ENCODE measurements at places on chromosomes 7 and 10.

- DNase-seq, result no peak
Measured at GRCh38 chr7:50303335-50304128, 984 bp upstream of the IKZF1 start.

DNA sequence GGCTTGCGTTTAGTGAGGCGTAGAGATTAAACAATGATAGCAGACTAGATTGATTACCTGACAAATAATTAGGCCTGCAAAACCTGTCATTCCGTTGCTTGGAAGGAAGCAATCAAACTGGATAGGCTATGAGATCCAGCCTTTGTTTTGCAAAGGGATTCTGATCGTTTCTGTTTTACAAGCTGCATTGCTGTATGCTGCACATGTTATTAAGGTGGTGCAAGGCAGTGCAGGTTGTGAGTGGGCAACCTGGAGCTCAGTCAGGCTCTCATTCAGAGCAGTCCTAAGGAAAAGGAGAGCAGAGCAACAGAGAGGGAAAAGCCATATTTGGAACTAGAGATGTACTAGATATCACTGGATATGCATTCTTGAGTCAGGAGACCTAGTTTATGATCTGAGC lies 6.9 kb upstream of the NOBOX start:
- no peak for DNase-seq

- no peak for DNase-seq
Measured at GRCh38 chr10:19958787-19959186, 142.6 kb downstream of the PLXDC2 start.

- DNase-seq, result peak; percentile 63
Measured at GRCh38 chr7:102426268-102427018, 6.9 kb upstream of the ORAI2 start.

GRCh38 chr7:155983176-155983815 lies 171.0 kb upstream of the SHH start:
- DNase-seq, result no peak

DNA sequence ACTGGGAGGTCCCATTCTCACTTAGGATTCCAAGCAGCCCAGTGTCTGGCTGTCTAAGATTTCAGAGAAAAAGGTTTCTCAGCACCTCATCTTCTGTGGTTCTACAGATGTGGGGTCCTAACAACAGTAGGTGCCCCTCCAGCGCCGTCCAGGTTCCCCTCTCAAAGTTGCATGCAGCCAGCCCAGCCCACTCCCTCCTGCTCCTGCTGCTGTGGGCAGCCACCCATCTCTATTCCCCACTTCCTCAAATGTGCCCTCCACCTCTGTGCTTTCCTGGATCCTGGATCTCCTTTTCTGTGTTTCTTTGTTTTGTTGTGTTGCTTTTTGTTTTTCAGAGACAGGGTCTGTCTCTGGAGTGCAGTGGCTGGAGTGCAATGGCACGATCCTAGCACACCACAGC lies 13.3 kb upstream of the SLC18A3 start:
- DNase-seq, result no peak

DNA sequence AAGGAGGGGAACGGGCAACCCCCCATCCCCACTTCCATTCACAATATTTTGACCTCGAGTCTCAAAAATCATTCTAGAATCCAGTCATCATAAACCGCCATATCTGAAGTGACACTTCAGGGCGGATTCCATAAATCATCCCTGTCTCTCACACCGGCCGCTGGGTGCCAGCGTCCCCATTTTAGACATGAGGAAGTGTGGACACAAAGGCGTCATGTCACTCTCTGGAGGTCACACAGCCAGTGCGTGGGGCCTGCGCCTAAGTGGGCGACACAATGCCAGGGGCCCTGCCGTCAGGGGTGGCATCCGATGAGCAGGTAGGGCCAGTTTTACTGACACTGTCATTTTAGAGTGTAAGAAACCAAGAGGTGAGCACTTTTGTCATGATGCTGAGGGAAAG lies 19.5 kb downstream of the KCNH2 start:
- DNase-seq, result no peak

DNA sequence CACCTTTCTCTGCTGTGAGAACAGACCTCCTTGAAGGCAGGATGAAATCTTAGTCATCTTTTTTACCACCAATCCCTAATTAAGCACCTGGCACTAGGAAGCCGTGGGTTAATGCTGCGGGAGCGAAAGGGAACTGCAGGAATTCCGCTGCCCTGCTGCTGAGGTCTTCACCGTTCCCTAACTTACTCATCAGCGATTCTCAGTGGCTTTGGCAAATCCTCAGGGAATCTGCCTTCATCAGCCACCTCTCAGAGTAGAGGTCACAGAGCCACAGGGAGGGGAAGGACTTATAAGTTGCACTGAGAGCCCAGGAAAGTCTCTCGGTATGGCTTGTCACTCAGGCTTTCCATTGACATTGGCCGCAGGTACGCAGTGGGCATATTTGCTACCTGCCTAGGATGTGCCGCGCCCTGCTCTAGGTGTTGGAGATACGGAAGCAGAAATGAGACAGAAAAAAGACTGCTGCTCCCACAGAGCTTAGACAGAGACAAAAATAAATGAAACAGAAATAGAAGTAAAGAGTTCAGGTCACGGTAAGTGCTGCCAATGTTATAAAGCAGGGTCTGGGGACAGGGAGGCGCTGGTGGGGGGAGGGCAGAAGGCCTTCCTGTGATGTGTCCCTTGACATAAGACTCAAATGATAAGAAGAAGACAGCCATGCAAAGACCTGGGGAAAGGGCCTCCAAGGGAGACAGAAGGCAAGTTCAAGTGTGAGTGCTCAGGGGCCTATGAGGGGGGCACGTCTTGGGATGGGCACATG lies 72.6 kb upstream of the OPALIN start:
- no peak for DNase-seq

GRCh38 chr10:43598446-43598845 lies 7.8 kb upstream of the ZNF485 start:
- no peak for DNase-seq

DNA sequence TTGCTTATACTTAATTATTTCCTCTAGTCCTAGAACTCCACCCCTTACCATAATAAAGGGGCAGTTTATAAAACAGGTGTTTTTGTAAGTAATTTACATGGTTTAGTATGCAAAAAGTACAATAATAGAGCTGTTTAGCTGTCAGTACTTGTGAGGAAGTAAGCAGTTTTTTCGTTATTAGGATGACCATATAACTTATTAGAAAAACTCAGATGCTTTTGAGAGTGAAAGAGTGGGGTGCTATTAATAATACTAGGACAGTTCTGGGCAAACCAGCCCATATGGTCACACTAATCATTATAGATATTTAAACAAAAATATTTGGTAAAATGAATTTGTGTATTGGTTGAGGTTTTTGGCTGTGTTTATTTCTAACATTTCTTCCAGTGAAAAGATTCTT lies 201.9 kb upstream of the KAT6B start:
- DNase-seq, result no peak

DNA sequence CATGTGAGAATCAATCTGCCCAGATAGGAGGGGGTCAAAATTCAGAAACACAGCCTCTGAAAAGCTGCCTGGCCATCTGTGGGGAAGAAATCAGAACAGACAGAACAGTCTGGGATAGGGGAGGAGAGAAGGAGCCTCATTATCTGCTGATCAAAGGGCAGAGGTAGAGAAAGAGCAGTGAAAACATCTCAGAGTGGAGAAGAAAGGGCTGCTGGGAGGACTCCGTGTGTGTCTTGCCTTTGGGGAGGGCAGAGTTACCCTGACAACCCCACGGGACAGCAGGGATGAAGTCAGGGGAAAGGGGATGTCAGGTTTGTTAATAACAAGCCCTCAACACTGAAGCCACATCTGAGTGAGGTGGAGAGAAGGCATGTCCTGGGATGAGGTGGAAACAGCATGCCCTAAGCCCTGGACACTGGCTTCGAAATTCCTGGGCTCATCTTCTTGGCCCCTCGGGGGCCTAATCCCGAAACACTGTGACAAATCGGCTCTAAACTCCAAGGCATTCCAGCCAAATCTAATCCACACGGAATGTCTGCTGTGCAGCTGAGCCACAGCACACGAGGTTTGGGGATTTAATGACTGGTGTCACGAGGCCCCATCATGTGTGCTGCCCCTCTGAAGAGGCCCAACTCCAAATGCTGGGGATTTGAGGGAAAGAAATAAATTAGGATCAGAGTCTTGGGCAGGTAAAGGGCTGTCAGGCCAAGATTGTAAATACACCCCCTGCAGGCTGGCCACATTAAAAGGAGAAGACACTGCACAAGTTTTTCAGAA lies 82.8 kb upstream of the FGFR2 start:
- DNase-seq, result no peak

DNA sequence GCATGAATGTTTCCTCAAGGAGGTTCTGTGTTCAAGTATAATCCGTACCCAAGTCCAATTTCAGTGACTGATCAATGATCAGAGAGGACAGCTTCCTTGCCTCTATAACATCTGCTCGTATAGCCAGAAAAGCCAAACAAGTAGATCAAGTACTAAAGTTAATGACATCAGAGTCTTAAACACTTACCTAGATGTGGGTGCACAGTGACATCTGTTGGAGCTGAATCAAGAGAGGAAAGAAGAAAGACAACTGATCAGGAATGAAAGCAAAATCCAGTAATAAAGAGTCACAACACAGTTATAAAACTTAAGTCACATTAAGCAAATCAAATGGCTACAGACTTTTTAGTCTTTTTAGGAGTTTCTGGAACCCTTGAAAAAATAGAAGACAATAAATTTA lies 236.5 kb downstream of the RELN start:
- no peak for DNase-seq

- no peak for DNase-seq
Measured at GRCh38 chr7:37195388-37195787, 253.3 kb downstream of the ELMO1 start.

DNA sequence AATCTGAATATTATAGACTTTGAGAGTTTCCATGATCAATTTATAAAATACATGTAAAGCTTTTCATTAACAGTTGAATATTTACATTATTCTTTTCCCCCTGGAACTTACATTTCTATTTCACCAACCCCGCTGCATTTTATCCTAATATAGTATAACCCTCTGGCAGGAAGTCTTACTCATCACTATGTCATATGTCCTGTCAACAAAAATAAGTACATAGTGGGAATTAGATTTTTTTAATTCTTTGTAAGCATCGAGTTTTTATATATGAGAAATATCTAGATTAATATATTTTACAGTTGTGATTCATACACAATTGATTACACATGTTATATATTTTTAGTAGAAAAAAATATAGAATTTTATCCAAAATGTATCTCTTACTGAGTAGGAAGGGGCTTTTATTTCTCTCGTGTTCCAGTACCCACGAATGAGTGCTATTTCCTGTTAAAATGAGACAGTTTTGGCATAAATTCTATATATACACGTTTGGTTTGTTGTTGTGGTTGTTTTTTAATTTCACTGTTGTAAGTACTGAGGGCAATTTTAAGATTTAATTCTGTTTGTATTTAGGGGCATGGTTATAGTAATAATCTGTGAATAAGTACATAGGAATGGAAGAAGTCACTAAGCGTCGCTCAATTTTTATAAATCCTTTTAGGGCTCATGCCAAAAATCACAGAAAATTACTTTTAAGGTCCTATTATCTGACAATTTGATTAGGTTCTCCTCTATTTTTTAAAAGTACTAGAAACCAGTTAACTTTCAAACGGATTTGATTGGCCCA lies 87.1 kb downstream of the HECW1 start:
- no peak for DNase-seq

- no peak for DNase-seq
Measured at GRCh38 chr7:13476881-13477444, 512.5 kb downstream of the ETV1 start.

- no peak for DNase-seq
Measured at GRCh38 chr10:71938211-71938610, 26.0 kb upstream of the CHST3 start.

DNA sequence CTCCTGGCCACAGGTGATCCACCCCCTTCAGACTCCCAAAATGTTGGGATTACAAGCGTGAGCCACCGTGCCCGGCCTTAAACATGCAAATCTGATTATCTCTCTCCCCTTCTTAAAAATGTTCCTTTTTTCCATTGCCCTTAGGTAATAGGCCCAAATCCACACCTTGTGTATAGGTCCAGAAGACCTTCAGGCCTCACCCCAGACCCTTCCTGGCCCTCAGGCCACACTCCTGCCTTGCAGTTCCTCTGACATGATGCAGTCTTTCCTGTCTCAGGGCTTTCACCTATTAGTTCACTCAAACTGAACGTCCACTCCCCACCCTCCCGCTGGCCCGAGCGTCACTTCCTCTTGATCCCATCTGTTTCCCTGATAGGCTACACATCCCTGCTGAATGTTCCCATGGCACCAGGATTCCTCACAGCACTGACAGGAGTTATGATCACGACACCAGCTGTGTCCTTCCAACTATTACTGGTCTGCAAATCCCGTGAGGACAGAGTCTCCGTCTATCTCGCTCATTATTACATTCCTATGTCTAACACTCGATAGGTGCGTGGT lies 46.4 kb downstream of the DENND2A start:
- DNase-seq, result no peak

GRCh38 chr7:111832174-111832573 lies 269.9 kb upstream of the IMMP2L start:
- no peak for DNase-seq

- DNase-seq, result no peak
Measured at GRCh38 chr7:158414002-158414401, 173.6 kb downstream of the PTPRN2 start.

DNA sequence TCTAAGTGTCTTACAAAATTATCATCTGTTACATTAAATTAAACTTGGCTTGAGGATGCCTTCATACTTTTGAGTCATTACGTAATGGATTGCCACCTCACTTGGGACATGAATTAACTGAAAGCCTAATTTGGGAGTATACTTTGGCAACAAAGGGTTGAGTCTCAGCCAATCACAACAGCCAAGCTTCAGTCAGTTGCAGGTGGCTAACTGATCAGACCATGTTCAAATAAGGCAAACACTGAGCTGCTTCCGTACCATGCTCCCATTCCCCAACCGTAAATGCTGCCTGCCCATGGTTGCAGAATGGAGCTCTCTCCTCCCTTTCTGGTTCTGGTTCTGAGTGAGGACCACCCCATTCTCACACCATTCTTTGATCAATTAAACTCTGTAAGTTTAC lies 92.9 kb upstream of the STK17A start:
- DNase-seq, result no peak

- no peak for DNase-seq
Measured at GRCh38 chr10:124942317-124943169, 620 bp downstream of the ZRANB1 start.

DNA sequence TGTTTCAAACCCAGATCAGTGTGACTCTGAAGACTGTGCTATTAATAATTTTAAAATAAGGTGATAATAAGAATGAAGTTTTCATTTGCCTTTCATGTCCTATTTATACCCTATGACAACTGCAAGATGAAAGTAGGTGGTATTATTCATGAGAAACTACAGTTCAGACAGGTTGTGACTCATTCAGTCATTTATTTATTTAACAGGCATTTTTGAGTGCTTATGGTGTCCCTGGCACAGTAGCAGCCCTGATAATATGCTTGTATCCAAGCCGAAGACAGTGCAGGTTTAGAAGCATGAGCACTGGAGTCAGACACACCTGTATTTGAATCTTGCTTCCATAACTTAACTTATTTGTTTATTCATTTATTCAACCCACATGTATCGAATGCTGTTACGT lies 87.1 kb downstream of the FZD1 start:
- DNase-seq, result no peak

- DNase-seq, result no peak
Measured at GRCh38 chr10:131004276-131004675, 307.2 kb downstream of the TCERG1L start.

- DNase-seq, result no peak
Measured at GRCh38 chr7:47965456-47965855, 14.0 kb downstream of the HUS1 start.
